NCI-H748 treated with DMSO at 0.1 percent for 48 hours (cell line): ENCODE measurements at places on chromosomes 2 and 18.
A peak's percentile ranks its signal among the peaks of the same experiment; 100 is the strongest.

DNA sequence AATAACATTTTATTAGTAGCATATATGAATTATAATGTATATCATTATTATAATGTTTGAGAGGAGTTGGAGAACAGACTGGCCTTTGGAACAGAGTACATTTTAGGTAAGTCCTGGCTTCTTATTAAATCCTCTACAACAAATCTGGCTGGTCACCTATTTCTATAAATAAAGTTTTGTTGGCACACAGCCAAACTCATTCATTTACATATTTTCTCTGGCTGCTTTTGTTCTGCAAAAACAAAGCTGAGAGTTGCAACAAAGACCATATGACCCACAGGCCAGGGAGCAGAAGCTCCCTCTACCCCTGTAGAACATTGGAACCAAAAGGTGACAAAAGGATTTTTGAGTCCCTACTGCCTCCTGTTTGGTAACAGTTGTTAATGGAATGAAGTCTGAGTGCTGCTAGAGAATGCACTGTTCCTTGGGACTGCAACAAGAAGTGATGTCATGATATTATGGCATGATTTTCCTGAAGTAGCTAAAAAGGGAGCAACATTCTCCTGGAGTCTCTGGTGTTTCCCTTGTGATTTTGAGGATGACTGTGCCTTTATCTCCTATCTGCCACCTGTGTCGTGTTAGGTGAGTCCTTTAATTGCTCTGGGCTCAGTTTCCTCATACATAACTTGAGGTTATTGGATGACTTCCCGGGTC is 22.0 kb upstream of the SP9 start:
- no peak for DNase-seq

- peak; percentile 92 for DNase-seq
These were observed 58.1 kb downstream of the NCKAP1 start for GRCh38 chr2:182980115-182980514.

DNA sequence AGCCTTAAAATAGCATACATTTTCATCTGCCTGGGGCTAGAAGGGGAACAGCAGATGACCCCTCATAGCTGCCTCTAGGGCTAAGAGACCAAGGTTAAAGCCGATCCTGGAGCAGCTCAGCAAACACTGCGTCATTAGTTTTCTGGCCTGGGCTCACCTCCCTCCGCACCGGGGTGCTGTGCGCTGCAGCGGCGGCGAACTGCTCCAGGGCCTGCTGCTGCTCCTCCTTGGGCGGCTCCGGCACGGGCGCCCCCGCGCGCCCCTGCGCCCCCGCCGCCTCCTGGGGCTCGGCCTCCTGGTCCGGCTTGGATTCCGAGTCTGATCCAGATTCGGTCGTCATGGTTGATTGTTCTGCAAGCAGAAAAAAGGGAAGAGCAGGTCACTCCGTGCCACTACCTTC is 55.0 kb downstream of the EPB41L3 start:
- DNase-seq, result no peak

GRCh38 chr2:204321027-204321800 is 224.1 kb upstream of the PARD3B start:
- no peak for DNase-seq

DNA sequence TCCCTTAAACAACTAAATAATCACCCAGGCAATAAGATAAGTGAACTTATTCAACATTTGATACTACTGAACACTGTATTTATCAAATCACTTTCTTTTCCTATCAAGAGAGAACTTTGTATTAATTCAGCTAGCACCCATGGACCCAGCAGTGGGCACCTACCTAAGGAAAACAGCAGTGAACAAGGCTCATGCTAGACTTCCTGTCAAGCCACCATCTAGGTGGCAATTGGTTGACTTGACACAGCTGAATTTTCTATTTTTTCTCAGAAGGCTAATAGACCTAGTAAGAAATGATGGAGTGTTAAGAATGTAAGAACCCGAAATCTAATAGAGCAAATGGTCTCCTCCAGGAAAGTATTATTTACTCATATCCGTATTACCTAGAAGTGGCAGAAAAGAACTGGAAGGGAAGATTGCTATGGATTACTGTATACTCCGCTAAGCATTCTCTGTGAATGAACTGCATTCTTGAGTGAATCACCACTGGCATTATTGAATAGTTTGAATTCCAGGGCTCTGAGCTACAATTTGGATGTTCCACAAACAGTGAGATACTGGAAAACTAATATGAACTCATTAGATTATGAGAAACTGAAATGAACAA is 988.2 kb upstream of the CDH2 start:
- DNase-seq, result no peak

DNA sequence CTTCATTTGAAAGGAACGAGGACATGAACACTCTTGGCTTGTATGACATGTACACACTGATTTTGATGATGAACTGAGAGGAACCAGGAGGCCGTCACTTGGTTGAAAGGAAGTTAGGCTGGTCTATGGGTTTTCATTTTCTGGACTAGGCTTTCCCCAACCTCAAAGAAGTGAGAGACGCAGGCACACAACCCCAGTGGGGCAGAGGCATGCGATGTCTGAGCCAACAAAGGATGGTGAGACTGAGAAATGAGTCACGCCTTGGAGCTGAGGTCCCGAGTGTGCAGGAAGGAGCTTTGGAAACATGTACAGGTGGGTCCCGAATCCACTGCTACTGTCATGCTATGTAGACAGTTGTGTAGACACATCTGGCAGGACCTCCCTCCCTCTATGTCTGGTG is 24.1 kb downstream of the SIGLEC15 start:
- DNase-seq, result no peak

DNA sequence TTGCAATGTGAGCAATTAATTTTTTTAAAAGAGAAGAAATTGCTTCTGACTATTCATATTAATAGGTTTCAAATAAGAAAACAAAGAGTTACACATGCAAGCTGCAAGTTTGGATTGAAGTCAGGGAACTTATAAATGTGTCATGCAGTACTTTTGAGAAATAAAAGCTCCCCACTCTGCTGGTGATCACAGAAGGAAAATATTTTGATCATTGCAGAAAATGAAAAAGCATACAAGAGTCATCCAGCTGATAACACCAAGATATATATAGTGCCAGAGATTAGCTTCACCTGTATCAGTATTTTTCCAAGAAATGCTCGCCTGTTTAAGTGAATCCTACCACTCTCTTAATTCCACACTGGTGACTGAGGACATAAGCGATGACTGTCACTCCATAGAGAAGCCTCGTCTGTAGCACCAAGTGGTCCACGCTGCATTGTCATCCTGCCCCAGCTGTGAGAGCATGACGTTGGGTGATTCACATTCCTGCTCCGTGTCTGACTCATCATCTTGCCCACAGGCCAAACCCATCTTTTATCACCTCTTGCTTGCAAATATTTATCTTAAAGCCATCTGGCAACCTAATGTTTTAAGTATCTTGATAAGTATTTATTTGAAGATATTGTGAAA is 178.0 kb downstream of the ASXL3 start:
- DNase-seq, result peak; percentile 66

GRCh38 chr2:40268566-40268965 is 183.3 kb downstream of the SLC8A1 start:
- DNase-seq, result no peak

- no peak for DNase-seq
These were observed 18.7 kb downstream of the IL36B start for GRCh38 chr2:113034016-113034415.

DNA sequence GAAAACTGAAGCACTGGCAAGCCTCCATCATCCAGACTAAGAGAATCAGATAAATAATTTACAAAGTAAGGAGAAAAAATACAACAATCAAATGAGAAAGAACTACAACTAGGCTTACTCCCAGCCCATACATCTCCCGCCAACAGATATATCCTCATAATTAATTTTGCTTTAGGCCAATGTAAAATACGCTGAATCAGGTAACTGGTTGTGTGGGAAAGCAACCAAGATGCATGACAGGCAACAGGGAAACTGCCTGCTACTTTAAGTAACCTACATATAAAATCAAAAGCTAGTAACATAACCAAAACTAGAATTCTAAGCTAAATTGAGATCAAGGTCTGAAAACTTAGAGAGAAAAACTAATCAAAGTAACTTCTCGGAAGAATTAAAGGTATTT is 21.5 kb downstream of the PRPF40A start:
- DNase-seq, result no peak

DNA sequence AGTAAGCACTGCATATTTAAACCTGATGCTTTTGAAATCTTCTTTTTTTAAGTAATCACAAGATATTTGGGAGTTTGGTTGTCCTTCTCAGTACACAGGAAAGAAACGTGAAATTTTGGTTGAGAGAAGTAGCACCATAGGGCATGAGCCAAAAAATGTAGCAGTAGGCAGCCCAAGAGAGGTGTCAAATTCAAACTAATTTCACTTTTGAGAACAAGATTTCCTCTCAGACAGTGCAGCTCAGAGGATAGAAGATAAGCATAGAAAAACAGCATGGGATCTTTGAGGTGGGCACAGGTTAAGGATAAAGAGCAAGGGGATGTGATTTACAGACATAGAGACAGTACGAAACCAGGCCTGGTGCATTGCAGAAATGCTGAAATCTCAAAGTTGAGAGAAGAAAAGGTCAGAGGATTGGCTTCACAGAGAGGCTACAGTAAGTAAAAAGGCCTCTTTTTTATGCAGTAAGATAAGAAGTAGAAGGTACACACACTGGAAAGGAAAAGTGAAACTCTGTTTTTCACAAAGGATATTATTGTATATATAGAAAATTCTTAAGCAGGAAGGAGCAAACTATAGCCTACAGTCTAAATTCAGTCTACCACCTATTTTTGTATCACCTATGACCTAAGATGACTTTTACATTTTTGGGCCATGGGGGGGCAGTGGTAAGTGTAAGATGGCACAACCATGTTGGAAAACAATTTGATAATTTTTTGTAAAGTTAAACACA is 89.8 kb downstream of the PKP4 start:
- DNase-seq, result no peak

GRCh38 chr2:36550006-36550405 is 48.0 kb downstream of the FEZ2 start:
- DNase-seq, result no peak
